Iris pigment epithelial cell (primary cell): ENCODE measurements at places on chromosomes 2 and 18.

- no peak for DNase-seq
These were observed 715.5 kb downstream of the CNTNAP5 start for GRCh38 chr2:124740636-124741035.

- DNase-seq = no peak
These were observed 324.8 kb upstream of the CHAC2 start for GRCh38 chr2:53442783-53443182.

GRCh38 chr2:203590496-203590895, 55.4 kb upstream of the RAPH1 start:
- DNase-seq = no peak

GRCh38 chr2:15893689-15894480, 46.5 kb upstream of the MYCN start:
- no peak for DNase-seq

DNA sequence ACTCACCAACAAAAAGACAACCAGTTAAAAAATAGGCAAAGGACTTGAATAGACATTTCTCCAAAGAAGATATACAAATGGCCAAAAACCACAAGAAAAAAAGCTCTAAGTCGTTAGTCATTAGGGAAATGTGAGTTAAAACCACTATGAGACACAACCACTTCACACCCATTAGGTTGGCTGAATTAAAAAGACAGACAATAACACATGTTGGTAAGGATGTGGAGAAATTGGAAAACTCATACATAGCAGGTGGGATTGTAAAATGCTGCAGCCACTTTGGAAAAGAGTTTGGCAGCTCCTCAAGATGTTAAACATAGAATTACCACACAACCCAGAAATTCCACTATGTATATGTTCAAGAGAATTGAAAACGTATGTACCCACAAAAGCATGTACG, 117.6 kb upstream of the SPATS2L start:
- no peak for DNase-seq

DNA sequence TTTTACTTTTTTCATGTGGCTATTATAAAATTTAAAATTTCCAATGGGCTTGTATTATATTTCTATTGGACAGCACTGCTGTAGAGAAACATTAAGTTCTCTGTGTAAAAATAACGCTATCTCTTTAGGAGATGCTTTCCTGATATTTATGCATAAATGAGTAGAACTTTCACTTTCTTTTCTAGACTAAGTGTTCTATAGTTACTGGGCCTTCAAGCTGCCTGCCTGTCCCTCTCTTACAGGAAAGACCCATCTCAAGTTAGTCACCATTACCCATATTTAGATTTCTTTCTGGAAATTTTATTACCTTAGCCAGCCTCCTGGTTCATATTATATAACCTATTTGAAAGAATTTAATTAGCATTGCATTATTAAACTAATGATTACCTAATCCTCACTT, 4.8 kb downstream of the ITGA4 start:
- DNase-seq = peak; percentile 45

DNA sequence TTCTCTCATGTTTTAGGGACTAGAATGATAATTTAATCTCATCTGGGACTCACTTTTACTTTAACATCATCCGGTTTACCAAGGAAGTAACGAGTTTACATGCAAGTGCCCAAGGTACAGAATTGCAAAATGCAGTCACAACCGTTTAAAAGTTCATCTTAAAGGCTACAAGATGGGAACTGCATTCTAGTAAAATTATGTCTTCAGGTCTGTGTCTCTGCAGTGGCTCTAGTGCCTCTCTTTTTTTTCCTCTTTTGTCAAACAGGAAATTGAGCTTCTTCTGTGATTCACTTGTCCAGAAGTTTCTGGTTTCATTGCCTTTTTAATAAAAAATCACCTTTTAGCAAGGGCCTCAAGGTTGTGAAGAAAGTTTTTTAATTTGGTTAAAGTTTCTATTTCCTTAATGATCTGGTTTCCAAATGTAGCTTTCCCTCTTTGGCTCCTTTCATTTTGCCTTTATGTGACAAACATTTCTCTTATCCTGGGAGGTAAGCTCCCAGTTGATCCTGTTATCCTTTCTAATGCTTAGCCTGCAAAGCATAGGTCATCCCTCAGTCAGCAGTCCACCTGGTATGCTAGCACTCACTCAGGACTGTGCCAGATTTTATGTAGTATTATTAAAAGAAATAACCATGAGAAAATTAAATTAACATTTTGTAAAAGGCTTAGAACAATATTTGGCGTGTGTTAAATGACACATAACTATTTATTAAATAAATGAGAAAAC, 2.4 kb downstream of the GLS start:
- no peak for DNase-seq

DNA sequence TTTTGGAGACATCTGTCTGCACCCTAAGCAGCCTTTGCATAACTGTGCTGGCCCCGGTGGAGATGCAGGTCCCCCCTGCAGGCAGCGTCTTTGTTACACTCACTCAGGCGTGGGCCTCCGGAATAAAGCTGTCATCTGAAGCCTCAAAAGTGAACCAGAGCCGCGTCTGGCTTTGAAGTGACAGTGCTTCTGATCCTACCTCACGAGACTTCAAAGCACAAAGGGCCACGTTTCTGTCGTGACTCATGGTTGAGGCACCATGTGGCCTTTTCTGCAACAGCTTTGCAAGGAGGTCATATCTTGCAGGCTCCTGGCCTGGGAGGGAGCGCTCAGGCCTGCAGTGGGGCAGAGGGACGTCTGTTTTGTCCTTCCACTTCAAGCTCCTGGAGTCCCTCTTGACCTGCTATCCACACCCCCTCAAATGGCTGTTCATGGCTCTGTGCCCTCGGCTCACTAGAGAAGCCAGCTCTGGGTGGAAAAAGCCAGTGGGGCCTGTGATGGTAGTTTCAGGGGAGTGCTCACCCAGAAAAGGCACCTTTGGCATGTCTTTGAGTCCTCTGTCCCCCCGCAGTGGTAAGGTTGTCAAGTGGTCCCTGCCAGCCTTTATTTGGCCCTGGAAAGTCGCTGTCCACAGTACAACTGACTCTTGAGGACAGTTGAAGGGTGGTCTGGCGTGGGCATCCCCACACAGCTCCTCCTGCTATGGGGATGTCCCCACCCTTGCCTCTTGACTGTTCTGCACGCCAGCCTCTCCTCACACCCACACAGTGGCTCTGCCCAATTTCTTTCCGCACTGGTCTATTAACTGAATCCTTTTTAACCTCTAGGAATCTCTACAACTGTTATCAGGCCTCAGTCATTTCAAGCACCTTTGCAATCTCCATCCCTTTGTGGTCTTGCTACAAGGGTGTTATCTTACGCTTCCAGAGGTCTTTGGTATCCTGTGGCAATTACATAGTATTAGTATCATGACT, 19.3 kb downstream of the GPR55 start:
- peak; percentile 11 for DNase-seq
